Osteocyte (in vitro differentiated cells): ENCODE measurements at places on chromosomes 1 and 21.

DNA sequence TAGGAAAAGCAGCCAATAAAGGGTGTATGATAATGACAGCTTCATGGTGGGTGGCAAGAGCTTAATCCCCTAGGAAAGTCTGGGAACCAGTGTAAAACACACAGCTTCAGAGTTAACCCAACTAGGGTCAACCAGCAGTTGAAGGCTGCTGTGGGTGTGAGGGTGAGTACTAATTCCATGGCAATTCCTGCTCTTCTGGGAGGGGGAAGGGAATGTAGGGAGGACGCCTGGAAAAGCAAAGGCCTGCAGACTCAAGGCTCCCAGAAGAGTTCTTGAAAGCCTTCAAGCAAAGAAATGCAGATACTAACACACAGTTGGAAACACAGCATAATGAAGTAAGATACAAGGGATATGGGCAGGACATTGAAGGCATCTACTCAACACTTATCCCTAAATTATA lies 28.1 kb downstream of the TTLL7 start:
- DNase-seq: no peak

GRCh38 chr1:113978863-113979702 lies at the start of gene OLFML3:
Gene OLFML3, plus strand, starts transcription at chr1:113979474. Its CDS starts 43 bp downstream, at chr1:113979517.
- DNase-seq: peak; percentile 89

GRCh38 chr1:57897581-57897980 lies 473.7 kb upstream of the DAB1 start:
- DNase-seq: no peak

DNA sequence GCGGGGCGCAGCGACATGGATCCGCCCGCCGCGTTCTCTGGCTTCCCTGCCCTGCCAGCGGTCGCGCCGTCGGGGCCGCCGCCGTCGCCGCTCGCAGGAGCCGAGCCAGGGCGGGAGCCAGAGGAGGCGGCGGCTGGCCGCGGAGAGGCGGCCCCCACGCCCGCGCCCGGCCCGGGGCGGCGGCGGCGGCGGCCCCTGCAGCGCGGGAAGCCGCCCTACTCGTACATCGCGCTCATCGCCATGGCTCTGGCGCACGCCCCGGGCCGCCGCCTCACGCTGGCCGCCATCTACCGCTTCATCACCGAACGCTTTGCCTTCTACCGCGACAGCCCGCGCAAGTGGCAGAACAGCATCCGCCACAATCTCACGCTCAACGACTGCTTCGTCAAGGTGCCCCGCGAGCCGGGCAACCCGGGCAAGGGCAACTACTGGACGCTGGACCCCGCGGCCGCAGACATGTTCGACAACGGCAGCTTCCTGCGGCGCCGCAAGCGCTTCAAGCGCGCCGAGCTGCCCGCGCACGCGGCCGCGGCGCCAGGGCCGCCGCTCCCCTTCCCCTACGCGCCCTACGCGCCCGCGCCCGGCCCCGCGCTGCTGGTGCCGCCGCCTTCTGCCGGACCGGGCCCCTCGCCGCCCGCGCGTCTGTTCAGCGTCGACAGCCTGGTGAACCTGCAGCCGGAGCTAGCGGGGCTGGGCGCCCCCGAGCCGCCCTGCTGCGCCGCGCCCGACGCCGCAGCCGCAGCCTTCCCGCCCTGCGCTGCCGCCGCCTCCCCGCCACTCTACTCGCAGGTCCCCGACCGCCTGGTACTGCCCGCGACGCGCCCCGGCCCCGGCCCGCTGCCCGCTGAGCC lies 459 bp downstream of the FOXE3 start:
- no peak for DNase-seq

DNA sequence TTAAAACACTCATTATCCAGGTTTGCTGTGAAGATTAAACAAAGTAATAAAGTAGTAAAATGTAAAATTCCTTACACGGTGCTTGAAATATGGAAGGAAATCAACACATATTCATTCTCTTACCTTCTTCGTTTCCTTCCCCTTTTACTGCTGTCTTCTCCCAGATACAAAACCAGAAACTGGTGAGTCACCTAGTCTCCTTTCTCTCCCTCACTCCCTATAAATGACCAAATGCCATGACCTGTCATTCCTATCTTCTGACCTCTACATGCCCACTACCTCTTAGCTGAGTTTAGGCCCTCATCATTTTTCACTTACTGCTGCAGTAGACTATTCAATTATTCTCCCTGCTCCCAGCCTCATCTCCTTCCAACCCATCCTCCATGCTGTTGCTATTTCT lies 4.3 kb upstream of the NR1I3 start:
- no peak for DNase-seq

- peak; percentile 36 for DNase-seq
Measured at GRCh38 chr1:25650289-25650576, 33.6 kb downstream of the MAN1C1 start.

DNA sequence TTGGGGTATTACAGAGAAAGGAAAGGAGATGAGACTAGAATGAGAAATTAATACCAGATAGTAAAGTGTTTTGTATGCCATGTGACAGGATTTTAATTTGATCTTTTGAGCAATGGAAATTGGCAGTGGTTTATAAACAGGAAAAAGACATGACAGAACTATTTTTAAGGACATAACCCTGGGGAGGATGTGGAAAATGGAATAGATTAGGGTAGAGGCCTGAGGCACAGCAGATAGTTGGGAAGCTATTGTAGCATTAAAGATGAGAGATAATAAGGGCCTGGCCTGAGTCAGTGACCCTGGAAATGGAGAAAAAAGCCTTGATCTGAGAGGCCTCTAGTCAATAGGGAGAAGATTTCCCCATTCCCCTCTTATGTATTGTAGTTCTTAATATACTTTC lies 22.1 kb upstream of the KCNA3 start:
- DNase-seq: no peak

- DNase-seq: no peak
Measured at GRCh38 chr1:238257018-238257621, 366.4 kb upstream of the ZP4 start.

DNA sequence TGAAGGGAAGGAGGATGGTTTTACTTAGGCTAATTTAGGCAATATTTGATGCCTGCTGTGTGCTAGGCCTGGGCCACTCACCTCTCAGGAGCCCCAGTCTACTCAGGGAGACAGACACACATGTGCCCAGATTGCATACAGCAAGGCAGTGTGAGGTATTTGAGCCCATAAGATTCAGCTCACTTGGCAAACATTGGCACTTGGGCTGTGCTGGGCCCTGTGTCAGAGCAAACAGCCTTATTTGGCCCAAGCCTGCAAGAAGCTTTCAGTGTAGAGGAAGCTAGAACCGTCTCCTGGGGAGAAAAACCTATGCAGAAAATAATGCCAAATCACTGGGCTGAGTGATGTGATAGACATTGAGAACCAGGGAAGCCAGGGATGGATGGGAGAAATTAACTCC lies 3.9 kb upstream of the SYNC start:
- no peak for DNase-seq

GRCh38 chr1:169849346-169850022 lies 44.2 kb downstream of the SCYL3 start:
- no peak for DNase-seq

DNA sequence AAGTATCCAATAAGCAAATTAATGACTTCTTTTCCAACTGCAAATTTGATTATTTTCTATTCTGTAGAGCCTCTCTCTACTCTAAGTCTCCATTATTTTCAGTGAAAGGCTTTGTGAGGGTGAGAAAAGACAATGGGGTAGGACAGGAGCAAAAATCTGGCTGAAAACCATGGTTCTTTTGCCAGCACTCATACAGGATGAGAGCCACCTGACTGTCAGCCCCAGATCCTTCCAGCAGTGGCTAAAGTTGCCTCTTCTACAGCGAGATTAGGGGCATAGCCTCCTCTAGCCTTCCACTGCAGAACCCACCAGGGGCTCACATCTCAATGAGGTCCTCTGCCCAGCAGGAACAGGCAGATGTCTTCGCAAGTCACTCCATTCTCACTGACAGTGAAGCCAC lies 23.7 kb downstream of the NMNAT2 start:
- no peak for DNase-seq

- DNase-seq: no peak
Measured at GRCh38 chr1:39672551-39672947, 642 bp upstream of the NT5C1A start.

GRCh38 chr1:109658533-109659042 lies 2.7 kb downstream of the GSTM4 start:
- DNase-seq: peak; percentile 44

DNA sequence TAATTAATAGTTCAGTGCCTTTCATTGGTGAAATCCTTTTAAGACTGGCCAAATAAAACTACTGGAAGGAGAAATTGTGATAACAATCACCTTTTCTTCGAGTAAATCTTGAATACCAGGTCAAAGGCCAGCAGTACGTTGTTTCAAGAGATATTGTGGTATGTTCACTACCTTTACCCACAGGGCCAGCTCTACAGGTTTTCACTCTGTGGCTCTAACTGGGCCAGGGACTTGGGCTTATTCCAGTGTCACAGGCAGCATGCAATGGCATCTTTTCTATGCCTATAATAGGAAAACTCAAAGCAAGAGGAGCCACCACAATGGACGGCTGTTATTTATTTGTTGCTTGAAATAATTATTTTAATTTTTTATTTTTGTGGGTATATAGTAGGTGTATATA lies 26.8 kb upstream of the LRIF1 start:
- DNase-seq: no peak

GRCh38 chr1:147611021-147611426 lies 59.3 kb downstream of the ACP6 start:
- no peak for DNase-seq

- no peak for DNase-seq
Measured at GRCh38 chr21:24127651-24128050, 1479.6 kb downstream of the MRPL39 start.
